Naive thymus-derived CD8-positive, alpha-beta T cell (primary cell): ENCODE measurements at places on chromosomes 2 and 18. TPM values are rescaled to one million over a fixed set of nuclear protein-coding genes. Genes with fewer than 3 reads are reported as not detected.

GRCh38 chr2:40513201-40513600 lies 61.3 kb upstream of the SLC8A1 start:
- H3K27ac ChIP-seq = no peak overlapping the region
- H3K4me3 ChIP-seq = no peak overlapping the region
- no peaks in the 10 kb centered on the region for H3K27me3 ChIP-seq
- H3K4me1 ChIP-seq = no peaks in the 10 kb centered on the region

DNA sequence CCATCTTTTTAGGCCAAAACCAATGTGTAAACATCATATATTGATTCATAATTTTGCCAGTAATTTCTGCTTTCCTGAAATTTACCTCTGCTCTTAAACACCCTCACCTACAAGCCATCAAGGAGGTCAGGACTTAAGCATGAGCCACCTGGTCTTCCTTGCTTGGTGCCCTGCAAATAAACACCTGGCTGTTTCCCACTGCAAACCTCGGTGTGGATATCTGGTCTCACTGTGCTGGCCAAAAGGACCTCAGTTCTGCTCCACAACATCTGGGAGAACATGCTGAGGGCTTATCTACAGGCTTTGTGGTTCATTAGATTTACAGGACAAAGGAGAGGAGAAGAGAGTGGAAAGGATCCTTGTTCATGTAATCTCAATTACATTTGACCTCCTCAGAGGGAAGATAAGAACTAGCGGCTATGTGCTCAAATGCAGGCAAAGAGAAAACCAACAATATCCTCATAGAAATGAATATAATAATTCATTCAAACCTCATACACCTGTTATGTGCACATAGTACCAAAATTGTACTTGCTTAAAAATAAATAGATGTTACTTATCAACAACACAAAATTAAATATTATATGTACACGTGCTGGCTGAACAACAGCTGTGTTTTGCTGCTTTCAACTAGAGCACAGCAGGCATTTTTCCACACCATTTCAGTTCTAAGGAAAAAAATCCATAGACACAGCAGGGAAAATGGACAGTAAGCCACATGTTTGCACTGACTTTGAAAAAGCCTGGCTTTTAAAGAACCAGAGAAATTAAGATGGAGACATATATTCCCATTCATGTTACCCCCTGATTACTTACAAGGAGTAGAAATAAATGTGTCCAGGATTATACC lies 465.1 kb downstream of the LPIN1 start:
- no peaks in the 10 kb centered on the region for H3K27me3 ChIP-seq
- no peak for DNase-seq
- H3K4me3 ChIP-seq = no peak overlapping the region
- no peaks in the 10 kb centered on the region for H3K4me1 ChIP-seq
- no peaks in the 10 kb centered on the region for H3K36me3 ChIP-seq
- no peak overlapping the region for H3K27ac ChIP-seq

- DNase-seq = no peak
- no peaks in the 10 kb centered on the region for H3K36me3 ChIP-seq
- H3K27me3 ChIP-seq = peaks cover 4% of the 10 kb centered on the region
- H3K4me3 ChIP-seq = peak overlapping the region; percentile 53
- H3K4me1 ChIP-seq = no peaks in the 10 kb centered on the region
Measured at GRCh38 chr2:238220892-238221521, 17.5 kb upstream of the ILKAP start.

GRCh38 chr2:178589335-178589734 lies 109.1 kb downstream of the PLEKHA3 start:
- no peak overlapping the region for H3K27ac ChIP-seq
- no peak overlapping the region for H3K4me3 ChIP-seq
- DNase-seq = no peak
- peaks cover 91% of the 10 kb centered on the region for H3K36me3 ChIP-seq
- no peaks in the 10 kb centered on the region for H3K27me3 ChIP-seq
- H3K4me1 ChIP-seq = no peaks in the 10 kb centered on the region

DNA sequence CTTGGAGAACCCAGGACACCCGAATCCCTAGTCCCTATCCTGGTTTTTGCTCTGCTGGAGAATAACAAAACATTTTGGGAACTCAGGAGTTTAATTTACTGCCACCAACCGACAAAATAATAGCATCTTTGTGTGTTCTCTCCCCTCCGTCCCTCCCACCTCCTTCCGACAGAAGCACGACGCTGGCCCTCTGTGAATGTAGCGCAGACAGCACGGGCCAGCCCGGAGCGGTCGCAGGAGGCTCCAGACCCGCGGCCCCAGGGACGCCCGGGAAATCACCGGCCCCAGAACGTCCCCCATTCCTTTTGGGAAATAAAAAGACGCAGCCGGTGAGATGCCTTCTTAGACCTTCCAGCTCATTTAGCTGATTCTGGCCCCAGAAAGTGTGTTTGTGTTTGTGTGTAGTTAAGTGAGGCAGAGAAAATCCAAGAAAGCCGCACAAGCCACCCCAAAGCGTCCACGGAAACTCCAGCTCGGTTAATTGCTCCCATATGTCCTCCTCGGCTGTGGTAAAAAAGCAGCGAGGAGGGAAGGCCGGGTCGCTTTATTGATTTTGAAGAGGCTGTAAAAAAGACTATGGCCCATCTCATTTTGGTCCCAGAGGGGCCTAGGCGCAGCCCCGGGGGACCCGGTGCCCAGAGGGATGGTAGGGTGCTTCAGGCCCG lies 577 bp upstream of the TANC1 start:
- peaks cover 17% of the 10 kb centered on the region for H3K4me1 ChIP-seq
- H3K36me3 ChIP-seq = no peaks in the 10 kb centered on the region
- H3K27me3 ChIP-seq = peaks cover 31% of the 10 kb centered on the region
- H3K4me3 ChIP-seq = peak overlapping the region; percentile 63
- no peak overlapping the region for H3K27ac ChIP-seq

- H3K27ac ChIP-seq = no peak overlapping the region
- no peaks in the 10 kb centered on the region for H3K36me3 ChIP-seq
- no peaks in the 10 kb centered on the region for H3K27me3 ChIP-seq
- no peak for DNase-seq
- H3K4me3 ChIP-seq = no peak overlapping the region
Measured at GRCh38 chr2:241777686-241778627, 1.3 kb downstream of the GAL3ST2 start.

DNA sequence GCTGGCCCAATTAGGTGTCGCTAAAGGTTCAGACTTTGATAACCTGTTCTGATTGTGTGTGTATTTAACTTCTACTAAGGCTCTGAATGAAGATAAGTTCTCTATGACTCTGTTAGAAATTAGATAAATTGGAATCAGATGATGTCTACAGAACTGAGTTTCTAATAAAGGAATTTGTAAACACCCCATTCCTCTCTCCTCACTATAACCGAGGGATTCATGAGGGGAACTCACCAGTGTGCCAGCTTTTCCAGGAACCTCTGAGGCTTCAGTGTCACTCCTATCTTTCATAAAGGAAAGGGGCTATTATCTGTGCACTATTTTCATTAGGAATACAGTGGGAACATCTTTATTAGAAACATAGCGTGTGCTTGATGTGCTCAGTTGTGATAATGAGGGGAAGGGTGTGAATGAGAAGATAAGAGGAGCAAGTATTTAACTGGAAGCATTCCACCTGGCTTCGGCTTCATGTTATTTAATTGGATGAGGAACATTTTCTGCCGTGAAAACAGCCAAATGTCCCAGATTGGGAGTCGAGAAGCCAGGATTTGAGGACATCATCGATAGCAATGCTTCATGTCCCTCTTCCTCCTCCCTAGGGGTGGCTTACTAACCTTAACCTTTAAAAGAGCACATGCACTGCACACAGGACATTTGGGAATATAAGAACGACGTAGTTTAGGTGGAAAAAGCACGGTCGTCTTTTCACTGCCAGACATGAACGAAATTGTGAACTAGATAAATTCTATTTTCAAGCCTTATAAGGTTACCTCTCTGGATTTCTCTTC lies 84.8 kb upstream of the TCF4 start:
- no peak overlapping the region for H3K27ac ChIP-seq
- no peaks in the 10 kb centered on the region for H3K4me1 ChIP-seq
- no peak for DNase-seq
- no peak overlapping the region for H3K4me3 ChIP-seq
- no peaks in the 10 kb centered on the region for H3K36me3 ChIP-seq

DNA sequence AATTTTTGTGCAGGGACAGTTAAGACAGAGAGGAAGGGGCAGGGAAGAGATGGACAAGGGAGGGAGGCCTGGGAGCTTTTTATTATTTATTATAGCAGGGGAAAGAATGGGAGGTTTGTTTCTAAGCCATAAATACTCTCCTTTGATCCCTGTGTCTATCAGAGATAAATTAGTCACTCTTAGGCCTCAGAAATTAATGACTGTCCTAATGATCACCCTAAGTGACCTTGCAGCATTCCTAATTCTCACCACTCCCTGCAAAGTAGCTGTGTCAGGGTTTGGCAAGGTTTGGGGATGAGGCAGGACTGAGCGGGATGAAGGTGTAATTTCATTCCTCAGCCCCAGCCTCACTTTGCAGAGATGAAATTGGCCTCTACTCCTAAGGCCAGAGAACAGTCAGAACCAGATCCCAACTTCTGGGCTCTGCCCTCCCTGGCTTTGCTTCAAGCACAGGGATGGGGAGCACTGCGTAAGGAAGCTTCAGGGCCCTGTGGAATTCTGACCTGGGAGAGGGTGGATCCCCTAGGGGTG lies 95.0 kb downstream of the TMEM17 start:
- no peaks in the 10 kb centered on the region for H3K27me3 ChIP-seq
- peaks cover 16% of the 10 kb centered on the region for H3K4me1 ChIP-seq
- peak overlapping the region; percentile 12 for H3K27ac ChIP-seq
- H3K4me3 ChIP-seq = no peak overlapping the region

- H3K27me3 ChIP-seq = peaks cover 40% of the 10 kb centered on the region
- DNase-seq = no peak
- H3K27ac ChIP-seq = no peak overlapping the region
- no peaks in the 10 kb centered on the region for H3K4me1 ChIP-seq
- no peaks in the 10 kb centered on the region for H3K36me3 ChIP-seq
Measured at GRCh38 chr18:58776084-58776483, 88.6 kb upstream of the ZNF532 start.

GRCh38 chr2:231395188-231396057 lies at the start of gene B3GNT7:
Gene B3GNT7 (plus strand): TSS chr2:231395710. CDS start chr2:231395804, 94 bp downstream.
- H3K4me1 ChIP-seq = peaks cover 18% of the 10 kb centered on the region
- peak within 1 kb of the TSS; percentile 91 for H3K4me3 ChIP-seq
- DNase-seq = no peak
- H3K27ac ChIP-seq = no peak within 1 kb of the TSS

DNA sequence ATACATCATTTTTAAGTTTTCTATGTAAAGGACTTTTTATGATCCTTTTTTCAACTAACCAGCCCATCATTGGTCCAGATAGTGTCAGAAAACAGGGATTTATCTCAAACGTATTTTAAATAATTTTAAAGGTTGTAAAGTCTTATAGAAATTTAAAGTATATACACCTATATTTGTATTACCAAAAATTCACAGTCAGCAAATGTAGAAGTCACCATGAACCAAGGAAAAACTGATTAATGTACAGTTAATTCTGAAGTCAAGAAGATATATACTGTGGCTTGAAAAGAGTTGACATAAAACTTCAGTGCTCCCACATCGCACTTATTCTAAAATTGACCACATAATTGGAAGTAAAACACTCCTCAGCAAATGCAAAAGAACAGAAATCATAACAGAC lies 52.4 kb upstream of the MAP2 start:
- H3K4me3 ChIP-seq = no peak overlapping the region
- no peak overlapping the region for H3K27ac ChIP-seq
- no peaks in the 10 kb centered on the region for H3K36me3 ChIP-seq
- H3K4me1 ChIP-seq = no peaks in the 10 kb centered on the region
- no peak for DNase-seq
- no peaks in the 10 kb centered on the region for H3K27me3 ChIP-seq

DNA sequence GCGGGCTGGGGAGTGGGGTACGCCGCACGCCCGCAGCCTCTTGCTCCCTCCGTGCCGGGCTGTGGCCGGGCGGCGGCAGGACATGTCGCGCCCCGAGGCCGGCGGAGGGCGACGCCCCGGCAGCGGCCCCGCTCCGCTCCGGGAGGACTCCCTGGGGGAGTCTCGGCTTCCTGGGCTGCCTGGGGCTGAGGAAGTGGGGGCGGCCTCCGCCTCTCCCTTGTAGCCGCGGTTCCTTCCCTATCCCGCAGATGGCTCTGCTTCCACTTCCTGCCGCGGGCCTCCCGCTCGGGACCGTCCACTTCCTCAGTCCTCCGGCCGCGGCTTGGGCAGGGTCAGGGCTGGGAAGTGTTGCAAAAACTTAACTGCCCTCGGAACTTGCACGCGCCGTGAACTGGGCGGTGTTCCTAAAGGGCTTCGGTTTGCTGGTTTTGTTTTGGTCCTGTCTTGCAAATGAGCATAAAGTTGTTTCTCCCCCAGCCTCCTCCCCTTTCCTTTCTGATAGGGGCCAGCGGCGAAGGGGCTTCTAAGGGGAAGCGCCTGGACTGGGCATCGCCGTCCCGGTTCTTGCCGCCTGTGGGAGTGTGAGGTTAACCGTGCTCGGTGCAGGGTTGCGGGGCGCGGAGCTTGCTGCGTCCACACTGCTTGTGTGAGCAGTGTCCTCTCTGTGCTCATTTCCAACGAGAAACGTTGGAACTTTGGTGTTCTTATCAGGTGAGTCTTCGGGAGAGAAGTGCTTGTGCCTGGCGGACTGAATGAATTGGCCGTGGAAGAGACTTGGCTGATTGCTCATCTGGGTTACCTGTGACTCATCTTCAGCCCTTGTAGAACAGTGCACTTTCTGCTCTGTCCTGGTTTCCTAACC lies 600 bp downstream of the RALB start:
- peaks cover 2% of the 10 kb centered on the region for H3K27me3 ChIP-seq
- peak overlapping the region; percentile 91 for H3K4me3 ChIP-seq
- H3K4me1 ChIP-seq = peaks cover 56% of the 10 kb centered on the region
- no peaks in the 10 kb centered on the region for H3K36me3 ChIP-seq

GRCh38 chr2:177188482-177189469 lies 23.8 kb upstream of the HNRNPA3 start:
- no peaks in the 10 kb centered on the region for H3K27me3 ChIP-seq
- H3K4me3 ChIP-seq = no peak overlapping the region
- H3K27ac ChIP-seq = no peak overlapping the region
- H3K36me3 ChIP-seq = no peaks in the 10 kb centered on the region
- no peak for DNase-seq

Gene HMSD
- total RNA-seq = not detected

Gene CABYR
- 3.3 TPM for total RNA-seq
